ENCODE measurements at places on chromosomes 5 and 9.

GRCh38 chr5:146313027-146313426, 25.6 kb upstream of the POU4F3 start:
- DNase-seq = no peak

DNA sequence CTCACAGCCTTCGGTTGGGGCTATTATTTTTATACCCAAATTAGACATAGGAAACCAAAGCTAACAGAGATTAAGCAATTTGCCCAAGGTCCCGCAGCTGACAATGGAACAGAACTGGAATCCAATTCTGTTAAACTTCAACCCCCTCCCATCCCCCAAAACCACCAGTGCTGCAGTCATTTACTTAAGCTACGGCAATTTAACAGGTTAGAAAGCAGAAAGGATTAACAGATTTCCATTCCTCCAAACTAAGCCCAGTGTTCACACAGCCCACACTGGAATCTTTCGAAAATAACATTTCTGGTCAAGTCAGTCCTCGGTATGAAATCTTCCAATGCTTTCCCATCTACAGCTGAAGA, 1023.1 kb upstream of the DMAC1 start:
- no peak for DNase-seq

- DNase-seq = peak; percentile 27
Measured at GRCh38 chr5:116572350-116573278, 2.0 kb downstream of the SEMA6A start.

DNA sequence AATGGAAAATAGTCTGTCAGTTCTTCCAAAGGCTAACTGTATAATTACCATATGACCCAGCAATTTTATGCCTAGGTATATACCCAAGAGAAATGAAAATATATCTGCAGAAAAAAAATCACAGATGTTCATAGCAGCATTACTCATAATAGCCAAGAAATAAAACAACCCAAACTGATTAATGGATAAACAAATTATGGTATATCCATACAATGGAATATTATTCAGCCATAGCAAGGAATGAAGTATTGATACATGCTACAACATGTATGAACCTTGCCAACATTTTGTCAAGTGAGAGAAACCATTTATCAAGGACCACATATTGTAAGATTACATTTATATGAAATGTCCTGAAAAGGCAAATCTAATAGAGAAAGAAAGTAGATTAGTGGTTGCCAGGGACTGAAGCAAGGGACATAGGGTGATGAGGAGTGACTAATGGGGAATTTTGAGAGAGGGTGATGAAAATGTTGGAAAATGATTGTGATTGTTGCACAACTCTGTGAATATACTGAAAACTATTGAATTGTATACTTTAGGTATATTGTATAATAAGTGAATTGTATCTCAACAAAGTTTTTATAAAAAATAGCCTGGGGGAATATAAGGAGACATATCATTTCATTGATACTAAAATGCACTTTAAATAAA, 114.4 kb downstream of the PBX3 start:
- DNase-seq = no peak

GRCh38 chr5:39053189-39053588, 21.0 kb downstream of the RICTOR start:
- DNase-seq = no peak

GRCh38 chr5:6582507-6583048, 50.3 kb downstream of the NSUN2 start:
- no peak for DNase-seq

DNA sequence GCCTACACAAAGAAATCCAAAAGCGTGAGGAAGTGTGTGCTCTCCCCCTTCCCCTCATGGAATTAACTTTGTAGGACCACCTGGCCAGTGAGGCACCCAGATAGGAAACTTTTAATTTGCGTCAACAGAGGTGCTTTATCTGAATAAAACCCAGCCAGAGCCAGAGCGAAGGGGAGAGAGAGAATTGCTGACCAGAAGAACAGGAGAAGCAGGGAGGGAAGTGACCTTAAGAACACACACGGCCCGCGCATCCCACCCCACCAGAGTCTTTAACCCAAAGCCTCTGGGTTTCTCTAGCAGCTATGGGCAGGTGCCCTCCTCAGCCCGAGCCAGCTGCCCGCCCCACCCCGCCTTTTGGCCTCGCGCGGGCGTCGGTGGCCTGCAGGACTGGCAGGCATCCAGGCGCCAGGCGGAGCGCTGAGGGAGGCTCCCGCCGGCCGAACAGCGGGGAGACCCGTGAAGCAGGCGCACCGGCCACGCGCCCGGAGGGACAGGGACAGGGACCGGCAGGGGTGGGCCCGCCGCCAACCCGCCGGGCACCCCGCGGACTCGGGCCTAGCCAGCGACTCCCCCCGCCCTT, 580 bp downstream of the ERAP1 start:
- no peak for DNase-seq

- DNase-seq = no peak
Measured at GRCh38 chr9:88387036-88387551, 1.1 kb upstream of the SPIN1 start.

GRCh38 chr5:78959767-78960166, 25.3 kb downstream of the ARSB start:
- DNase-seq = no peak

DNA sequence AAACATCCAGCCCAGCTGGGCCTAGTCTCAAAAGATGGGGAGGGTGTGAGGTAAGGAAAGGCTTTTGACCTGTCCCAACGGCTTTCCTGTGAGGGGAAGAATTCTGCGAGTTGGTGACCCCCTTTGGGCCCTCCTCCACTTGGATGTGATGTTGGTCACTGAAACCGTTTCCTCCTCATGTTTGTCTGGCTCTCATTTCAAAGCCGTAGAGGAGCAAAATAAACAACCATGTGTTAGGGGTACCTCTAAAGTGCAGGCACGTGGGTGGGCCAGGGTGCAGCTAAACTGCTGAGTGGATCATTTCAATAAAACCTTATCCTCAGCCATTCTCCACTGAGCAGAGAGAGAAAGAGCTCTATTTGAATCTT, 84.3 kb upstream of the MELK start:
- no peak for DNase-seq

DNA sequence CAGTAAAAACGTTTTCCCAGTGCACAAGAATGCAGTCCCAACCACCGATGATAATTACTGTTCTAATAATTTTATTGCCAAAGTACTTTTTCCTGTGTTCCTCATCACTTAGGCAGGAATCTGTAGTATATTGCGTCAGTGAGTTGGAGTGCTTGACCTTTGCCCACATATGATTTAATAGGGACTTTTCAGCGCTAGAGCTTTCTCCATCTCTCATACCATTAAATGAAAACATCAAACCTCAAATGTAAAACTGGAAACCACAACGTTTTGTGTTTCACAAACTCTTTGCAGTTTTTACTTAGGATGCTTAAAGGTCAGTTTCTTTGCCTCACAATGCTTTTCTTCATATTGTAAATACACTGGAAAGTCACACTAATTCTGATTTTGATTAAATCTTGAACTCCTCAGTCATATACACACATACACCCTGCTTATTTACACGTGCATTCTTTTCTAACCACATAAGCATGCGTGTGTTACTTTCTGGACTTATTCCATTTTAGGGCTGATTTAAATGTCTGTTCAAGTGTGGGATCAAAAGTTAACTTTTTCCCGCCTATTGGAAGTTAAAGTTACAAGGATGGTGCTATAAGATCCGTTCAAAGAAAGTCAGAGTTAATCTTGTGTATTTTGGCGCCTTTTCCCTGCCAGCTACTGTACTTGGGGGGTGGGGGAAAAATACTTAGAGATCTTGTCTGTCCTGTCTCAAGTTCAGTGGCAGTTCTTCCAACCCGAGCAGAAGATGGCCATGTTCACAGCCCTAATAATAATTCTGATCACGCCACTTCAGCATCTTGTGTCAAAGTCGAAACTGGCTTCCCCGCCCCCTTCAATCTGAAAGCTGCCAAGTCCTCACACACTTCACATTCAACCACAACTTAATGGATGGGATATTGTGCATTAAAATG, 6.6 kb upstream of the NFIB start:
- no peak for DNase-seq

DNA sequence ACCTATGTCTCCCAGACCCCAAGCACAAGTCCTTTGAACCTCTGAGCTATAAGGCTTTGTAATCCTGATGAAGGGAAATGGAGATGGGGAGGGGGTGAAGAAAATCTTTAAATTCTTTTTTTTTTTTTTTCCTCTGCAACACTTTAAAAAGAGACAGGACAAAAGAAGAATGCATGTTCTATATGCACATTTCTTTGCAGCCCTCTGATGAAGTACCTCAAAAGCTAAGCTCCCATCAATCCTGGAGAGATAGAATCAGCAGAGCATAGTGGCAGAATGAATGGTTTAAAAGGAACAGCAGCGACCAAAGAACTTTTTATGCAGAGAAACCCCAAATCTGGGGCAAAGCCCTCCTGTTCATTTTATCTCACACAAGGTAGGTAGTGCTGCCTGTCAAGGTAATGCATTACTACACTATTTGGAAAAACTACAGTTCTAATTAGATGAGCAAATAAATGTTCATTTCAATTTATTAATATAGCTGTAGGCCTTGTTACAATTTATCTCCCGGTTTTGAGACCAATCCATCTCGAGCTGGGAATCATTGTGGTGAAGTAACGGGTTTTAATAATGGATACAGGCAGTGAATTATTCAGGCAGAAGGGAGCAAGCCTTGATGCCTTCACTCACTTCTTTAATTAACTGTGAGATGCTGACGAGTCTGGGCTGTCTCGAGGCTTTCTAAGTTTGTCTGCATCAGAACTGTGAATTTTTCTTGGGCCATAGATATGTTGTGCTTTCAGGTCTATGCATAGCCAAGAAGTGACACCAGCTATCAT, 173.5 kb upstream of the ZNF608 start:
- no peak for DNase-seq

- no peak for DNase-seq
Measured at GRCh38 chr5:76199336-76200318, 116.4 kb downstream of the SV2C start.

- no peak for DNase-seq
Measured at GRCh38 chr9:80792726-80793125, 896.6 kb downstream of the TLE1 start.

GRCh38 chr5:115354246-115354645, 57.8 kb upstream of the CCDC112 start:
- DNase-seq = no peak

GRCh38 chr5:1171340-1171941, 30.0 kb upstream of the SLC6A19 start:
- no peak for DNase-seq

DNA sequence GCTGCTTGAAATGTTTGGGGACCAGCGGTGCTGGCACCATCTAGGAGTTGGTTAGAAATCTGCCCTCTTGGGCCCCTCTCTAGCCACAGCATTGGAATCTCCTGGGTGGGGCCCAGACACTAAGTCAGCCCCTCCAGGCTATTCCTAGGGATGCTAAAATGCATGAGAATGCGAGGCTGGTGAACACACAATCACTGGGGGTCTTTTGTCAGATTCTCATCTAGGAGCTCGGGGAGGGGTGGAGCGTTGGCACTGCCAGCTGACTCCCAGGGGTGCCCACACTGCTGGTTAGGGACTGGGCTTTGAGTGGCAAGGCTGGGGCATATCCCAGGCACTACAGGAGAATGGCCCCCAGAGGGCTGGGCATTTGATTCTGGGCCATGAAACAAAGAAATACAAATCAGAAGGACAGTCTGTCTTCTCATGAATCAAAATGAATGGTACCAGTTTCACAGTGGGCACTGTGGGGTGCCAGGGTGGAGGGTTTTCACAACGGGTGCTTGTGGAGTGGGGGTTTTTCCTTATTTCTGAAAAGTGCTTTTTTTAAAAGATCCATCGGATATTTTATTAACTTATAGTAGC, 127.8 kb upstream of the RAPGEF1 start:
- no peak for DNase-seq

- no peak for DNase-seq
Measured at GRCh38 chr9:134476272-134476941, 150.2 kb downstream of the RXRA start.

- DNase-seq = no peak
Measured at GRCh38 chr5:41240985-41241384, 27.7 kb upstream of the C6 start.

- no peak for DNase-seq
Measured at GRCh38 chr5:157463621-157464518, 3.9 kb downstream of the NIPAL4 start.

DNA sequence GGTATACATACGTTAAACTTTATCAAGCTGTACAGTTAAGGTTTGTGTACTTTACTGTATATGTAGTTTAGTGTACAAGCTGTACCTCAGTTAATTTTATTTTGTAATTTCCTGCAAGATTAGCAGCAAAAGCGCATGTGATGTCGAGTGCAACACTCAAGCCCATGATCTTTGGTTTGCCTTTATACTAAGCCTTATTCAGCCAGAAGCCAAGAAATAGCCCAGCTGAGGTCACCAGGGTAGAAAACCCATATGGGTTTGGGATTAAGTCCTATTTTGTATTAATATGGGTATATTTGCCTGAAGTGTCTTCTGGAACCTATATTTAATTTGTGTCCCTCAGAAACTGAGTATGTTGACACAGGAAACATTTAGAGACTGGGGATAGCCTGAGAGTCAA, 59.3 kb downstream of the ZFAND5 start:
- no peak for DNase-seq

All from hematopoietic multipotent progenitor cell (in vitro differentiated cells).